Activated T-cell treated with anti-CD3 and anti-CD28 coated beads for 1 hour (primary cell): ENCODE measurements at places on chromosomes 12 and 14.

DNA sequence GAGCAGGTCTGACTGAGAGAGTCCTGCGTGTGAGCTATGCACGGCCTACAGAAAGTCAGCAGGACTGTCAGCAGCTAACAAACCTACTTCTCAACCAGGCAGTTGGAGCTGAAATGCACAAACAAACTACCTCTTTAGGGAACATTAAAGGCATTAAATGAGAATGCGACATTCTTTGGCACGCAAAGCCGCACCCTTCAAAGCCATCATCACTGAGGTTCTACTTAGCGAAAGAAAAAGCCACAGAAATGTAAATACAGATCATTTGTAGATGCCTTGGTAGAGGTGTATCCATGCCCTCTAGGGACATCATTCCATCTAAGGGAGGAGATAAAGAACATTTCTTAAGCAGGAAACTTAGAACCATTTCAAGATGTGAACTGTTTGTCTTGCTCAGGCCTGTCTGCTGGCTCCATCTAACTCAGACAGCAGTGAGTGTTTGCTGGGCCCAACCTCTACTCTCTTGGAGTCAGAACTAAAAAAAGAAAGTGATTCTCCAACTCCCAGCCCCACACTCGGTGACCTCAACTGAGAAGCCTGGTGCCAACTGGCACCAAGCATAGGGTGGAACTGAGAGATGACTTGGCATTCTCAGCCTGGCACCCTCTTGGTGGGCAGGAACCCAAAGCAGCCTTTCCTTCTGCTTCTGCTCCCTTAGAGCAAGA is 63.5 kb upstream of the MBIP start:
- DNase-seq: no peak

GRCh38 chr14:59018978-59019377 is 169.5 kb upstream of the DAAM1 start:
- no peak for DNase-seq

GRCh38 chr12:54603872-54604271 is 15.4 kb upstream of the PPP1R1A start:
- no peak for DNase-seq

GRCh38 chr12:46930101-46930500 is 104.3 kb upstream of the SLC38A4 start:
- DNase-seq: no peak

- no peak for DNase-seq
These were observed 280.0 kb upstream of the CRY1 start for GRCh38 chr12:107373238-107373809.

DNA sequence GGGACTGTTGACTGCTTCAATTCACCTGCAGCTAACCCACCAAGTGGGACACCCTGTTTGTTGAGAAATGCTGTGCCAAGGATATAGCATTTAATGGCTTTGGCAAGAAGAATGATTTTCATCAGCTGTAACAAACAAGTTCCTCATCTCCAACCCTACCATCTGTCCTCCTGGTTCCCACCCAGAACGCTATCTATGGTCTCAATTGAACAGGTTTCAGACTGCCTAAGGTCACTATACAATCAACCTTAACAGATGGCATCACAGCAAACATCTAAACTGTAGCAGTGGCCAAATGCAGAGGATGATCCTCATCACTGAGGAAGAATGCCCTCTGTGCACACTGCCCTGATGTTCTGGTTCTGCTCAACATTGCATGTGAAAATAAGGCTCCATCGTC is 546.2 kb upstream of the FOXG1 start:
- DNase-seq: no peak

DNA sequence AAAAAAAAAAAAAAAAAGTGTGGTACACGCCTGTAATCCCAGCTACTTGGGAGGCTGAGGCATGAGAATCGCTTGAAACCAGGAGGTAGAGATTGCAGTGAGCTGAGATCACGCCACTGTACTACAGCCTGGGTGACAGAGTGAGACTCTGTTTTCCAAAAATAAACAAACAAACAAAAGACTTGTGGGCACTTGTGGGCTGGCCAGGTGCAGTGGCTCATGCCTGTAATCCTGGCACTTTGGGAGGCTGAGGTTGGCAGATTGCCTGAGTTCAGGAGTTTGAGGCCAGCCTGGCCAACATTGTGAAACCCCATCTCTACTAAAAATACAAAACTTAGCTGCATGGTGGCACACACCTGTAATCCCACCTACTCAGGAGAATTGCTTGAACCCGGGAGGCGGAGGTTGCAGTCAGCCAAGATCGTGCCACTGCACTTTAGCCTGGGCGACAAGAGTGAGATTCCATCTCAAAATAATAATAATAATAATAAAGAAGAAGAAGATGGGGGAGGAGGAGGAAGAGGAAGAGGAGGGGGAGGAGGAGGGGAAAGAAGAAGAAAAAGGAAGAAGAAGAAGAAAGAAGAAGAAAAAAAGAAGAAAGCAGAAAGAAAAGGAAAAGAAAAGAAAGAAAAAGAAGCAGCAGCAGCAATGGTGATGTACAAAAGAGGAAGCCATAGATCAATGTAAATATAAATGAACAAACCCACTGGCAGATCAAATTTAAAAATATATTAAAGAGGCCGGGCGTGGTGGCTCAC is 27.9 kb upstream of the CCNT1 start:
- DNase-seq: no peak

DNA sequence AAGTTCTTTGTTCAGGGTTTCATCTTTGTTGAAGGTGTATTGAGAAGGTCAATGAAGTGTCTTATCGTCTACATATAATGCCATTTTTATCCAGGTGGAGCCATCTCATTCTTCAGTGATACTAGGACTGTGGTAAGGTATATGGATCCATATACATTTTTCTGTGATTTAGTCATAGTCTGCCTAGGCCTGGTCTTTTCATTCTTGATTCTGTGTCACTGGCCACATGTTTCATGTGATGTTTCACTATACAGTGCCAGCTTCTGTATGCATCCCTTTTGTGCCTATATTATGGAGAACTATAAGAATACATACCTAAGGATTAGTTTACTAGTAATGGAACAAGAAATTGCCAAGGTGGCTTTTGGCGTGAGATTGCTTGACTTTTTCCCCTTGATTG is 40.5 kb downstream of the VEZT start:
- DNase-seq: no peak

- no peak for DNase-seq
These were observed 25.4 kb downstream of the PLXNC1 start for GRCh38 chr12:94173660-94174265.

- DNase-seq: no peak
These were observed 96.9 kb downstream of the SLC15A4 start for GRCh38 chr12:128726886-128727285.

DNA sequence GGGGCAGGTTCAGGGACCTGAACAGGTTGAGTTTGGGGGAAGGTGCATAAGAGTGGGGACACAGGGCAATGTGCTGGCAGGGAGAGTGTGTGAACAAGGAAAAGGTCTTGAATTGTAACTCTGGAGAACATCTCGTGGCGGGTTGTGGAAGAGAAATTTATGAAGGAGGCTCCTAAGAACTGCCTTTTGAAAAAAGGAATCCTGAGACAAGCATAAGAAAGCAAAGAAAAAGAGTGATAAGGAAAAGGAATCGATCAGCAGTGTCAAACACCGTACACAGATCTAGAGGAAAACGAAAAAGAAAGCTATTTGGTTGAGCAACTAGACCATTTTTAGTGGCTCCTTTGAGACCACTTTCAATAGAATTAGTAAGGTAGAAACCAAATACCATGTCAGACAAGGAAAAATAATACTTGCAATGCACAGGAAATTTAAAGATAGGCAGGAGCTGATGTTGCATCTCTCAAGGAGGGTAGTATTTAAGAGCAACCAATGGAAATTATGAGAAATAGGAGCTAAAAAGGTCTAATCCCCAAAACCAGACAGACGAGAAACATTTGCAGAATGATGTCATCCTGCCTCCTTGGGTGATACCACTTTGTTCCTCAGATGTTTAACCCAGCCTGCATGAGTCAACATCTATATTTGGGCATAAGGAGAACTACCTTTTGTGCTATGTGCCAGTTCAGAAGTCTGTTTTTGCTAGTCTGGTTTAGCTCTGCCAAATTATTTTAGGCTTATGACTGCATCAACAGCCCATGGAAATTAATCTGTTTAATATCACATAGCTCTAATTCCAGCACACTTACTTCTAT is 64.5 kb upstream of the STK38L start:
- no peak for DNase-seq

GRCh38 chr12:57724936-57725740 is 13.4 kb downstream of the AGAP2 start:
- DNase-seq: no peak

DNA sequence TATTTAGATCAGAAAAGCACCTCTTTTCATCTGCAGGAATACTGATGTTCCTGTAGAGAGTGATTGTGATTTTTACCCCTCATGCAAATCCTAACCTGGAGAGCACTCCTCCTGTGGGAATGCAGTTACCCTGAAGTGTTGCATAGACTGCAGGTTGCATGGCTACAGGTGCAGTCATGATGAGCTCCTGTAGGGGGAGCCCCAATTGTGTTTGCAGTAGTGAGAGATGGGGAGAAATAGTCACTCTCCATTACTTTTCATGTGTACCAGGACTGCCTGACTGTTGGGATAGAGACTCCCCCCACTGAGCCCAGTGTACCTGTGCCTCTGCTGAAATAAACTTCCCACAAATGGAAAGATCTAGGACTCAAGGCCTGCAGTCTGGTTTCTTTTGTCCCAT is 1086.5 kb downstream of the SLC6A15 start:
- DNase-seq: no peak

GRCh38 chr12:122929812-122930211 is 33.9 kb upstream of the VPS37B start:
- DNase-seq: no peak

DNA sequence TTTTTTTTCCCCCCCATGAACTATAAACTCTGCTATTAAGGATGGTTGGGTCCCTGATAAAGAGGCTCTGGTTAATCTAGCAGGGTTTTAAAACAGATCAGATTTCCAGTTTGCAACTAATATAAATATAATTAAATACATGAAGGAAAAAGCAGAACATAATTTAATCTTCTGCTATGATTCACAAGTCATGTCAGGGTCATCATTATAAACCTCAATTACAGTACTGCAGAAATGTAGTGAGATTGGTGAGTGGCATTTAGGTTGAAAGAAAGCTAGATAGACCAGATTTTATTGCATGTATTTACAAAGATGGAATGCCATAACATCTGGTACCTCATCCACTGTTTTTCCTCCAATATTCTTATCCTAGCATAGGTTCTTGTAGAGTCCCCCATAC is 14.5 kb upstream of the RASSF8 start:
- DNase-seq: no peak

DNA sequence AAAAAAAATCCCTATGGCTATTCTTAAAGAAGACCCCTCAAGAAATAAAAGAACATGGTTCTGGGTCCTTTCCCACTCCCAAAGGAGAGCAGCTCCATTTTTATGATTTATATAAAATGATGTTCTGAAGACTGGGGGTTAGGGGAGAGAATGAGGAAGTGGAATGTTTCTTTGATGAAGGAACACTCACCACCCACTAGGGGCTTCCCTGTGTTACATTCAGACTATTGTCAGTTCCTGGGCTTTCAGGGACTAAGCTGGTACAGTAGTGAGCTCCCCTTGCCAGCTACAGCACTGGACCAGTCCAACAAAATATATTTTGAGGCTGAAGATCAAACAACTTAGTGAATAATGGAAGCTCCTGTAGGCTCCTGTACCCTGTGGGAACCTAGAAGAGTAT is 98.9 kb downstream of the HMGA2 start:
- no peak for DNase-seq

DNA sequence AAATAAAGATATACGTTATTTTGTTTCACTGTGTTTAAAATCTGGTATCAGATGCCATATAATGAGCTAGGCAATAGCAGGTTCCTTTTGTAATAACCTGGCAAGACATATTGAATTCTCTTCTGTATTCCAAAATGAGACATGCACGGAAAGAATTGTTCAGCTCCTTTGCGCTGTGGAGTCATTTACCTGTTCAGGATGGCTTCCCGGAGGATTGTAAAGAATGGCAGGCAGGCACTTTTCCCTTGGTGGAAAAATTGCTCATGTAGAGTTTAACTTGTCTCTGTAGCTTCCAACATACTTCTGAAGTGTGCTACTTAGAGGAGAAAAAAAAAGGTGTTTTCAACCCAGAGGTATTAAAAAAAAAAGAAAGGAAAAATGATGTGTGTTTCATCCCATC is 805.2 kb downstream of the GALC start:
- no peak for DNase-seq

DNA sequence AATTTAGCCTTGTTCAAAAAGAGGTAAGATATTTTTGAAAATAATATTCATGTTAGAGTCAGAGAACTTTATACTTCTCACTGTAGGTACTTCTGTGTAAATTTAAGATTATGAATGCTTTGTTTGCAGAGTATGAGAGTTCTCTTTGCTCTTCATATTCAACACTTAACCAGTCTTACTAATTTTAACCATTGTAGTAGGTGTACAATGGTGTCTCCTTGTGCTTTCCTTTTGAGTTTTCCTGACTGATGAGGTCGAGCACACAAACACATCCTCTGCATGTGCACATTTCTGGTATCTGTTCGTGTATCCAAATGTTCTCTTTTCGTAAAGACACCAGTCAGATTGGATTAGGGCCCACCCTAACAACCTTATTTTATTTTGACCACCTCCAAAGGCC is 45.8 kb downstream of the MIA2 start:
- DNase-seq: no peak

DNA sequence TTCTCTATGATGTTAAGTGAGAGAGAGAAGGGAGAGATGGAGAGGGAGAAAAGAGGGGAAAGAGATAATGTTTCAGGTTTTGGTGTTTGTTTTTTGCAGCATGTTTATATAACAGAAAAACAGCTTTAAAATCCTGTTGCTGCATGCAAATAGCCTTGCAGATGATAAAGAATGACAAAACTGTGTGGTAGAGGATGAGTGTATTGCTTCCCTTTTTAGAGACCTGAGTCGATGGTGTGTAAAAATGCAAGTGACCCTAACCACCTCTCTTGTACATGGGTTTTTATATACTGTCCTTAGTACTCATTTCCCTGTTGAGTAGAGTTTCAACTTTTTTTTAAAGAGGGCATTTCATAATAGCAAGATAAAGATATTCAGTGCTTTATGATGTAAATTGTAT is 249.1 kb downstream of the AKAP6 start:
- no peak for DNase-seq

DNA sequence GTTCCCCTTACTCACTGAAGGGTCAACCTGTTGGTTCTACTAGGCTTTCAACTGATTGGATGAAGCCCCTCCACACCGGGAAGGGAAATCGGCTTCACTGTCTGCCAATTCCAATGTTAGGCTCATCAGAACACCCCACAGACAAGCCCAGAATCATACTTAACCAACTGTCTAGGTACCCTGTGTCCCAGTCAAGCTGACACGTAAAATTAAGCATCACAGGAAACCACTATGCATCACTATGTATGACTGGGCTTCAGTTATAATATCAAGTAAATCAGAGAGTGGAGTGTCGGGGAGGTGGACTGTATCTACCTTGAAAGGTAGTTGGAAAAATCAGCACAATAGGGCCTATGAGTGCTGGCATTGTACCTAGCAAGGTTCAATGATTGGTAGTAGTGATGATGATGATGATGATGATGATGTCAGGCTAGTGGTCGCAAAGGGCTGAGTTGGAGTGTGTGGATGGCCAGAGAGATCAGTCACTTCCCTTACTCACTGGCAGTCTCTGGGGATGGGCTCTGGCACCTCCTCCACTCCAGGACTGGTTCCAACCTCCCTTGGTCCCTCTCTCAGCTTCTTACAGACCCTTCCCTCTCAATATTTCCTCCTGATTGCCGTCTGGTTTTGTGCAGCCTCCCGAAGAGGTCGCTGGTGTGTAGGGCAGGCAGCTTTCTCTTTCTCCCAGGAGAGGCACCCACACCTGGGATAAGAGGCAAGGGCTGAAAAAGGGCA is 3.3 kb upstream of the ATG101 start:
- DNase-seq: no peak

- DNase-seq: no peak
These were observed 309.0 kb downstream of the VRK1 start for GRCh38 chr14:97106166-97106565.
